T-cell (primary cell): ENCODE measurements at places on chromosomes 13 and 19. TPM values are rescaled to one million over a fixed set of nuclear protein-coding genes. Genes with fewer than 3 reads are reported as not detected.

- H3K4me3 ChIP-seq: no peak within 1 kb of the TSS
- no peaks in the 10 kb centered on the region for H3K36me3 ChIP-seq
- DNase-seq: no peak
Measured at GRCh38 chr19:4229179-4229931, at the start of gene EBI3. Gene EBI3, plus strand, starts transcription at chr19:4229523. Its CDS starts 28 bp downstream, at chr19:4229551.

GRCh38 chr19:30669329-30670010, 297.3 kb downstream of the ZNF536 start:
- H3K27ac ChIP-seq: no peak overlapping the region
- no peaks in the 10 kb centered on the region for H3K4me1 ChIP-seq
- no peak overlapping the region for H3K4me3 ChIP-seq

- H3K4me3 ChIP-seq: no peak overlapping the region
- peaks cover 20% of the 10 kb centered on the region for H3K36me3 ChIP-seq
- H3K4me1 ChIP-seq: peaks cover 8% of the 10 kb centered on the region
- no peaks in the 10 kb centered on the region for H3K27me3 ChIP-seq
- no peak overlapping the region for H3K27ac ChIP-seq
Measured at GRCh38 chr13:51793570-51794271, 10.2 kb downstream of the DHRS12 start.

CCDC194 gene
- total RNA-seq: 2.7 TPM

ZNF841 gene
- 34.3 TPM for total RNA-seq

ZNF649 gene
- total RNA-seq: 23.8 TPM
